Left renal pelvis (tissue), 4 donors: ENCODE measurements at places on chromosomes 3 and 15. TPM values are rescaled to one million over a fixed set of nuclear protein-coding genes. Genes with fewer than 3 reads are reported as not detected.

GRCh38 chr3:59482684-59483083 lies 432.9 kb upstream of the CFAP20DC start:
- DNase-seq = no peak

DNA sequence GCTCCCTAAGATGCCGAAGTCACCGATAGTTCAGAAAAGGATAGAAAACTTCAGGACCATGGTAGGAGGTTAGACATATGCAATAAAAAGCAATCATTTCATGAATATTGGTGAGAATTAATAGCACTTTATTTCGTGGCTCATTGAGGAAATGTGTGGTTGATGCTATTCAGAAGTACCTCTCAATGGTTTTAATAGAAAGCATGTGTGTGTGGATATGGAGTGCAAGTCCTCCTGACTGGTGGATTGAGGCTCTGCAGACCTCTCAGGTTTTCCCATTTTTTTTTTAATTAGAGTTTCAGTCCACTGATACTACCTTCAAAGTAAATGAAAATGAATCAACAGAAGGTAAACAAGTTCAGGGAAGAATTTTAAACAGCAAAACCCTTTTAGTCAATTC lies 384.3 kb upstream of the RARB start:
- no peak for DNase-seq

GRCh38 chr3:58161435-58162398 lies 49.1 kb downstream of the DNASE1L3 start:
- DNase-seq = no peak

- DNase-seq = no peak
Observed at GRCh38 chr3:101351829-101352228, 31.5 kb upstream of the IMPG2 start.

DNA sequence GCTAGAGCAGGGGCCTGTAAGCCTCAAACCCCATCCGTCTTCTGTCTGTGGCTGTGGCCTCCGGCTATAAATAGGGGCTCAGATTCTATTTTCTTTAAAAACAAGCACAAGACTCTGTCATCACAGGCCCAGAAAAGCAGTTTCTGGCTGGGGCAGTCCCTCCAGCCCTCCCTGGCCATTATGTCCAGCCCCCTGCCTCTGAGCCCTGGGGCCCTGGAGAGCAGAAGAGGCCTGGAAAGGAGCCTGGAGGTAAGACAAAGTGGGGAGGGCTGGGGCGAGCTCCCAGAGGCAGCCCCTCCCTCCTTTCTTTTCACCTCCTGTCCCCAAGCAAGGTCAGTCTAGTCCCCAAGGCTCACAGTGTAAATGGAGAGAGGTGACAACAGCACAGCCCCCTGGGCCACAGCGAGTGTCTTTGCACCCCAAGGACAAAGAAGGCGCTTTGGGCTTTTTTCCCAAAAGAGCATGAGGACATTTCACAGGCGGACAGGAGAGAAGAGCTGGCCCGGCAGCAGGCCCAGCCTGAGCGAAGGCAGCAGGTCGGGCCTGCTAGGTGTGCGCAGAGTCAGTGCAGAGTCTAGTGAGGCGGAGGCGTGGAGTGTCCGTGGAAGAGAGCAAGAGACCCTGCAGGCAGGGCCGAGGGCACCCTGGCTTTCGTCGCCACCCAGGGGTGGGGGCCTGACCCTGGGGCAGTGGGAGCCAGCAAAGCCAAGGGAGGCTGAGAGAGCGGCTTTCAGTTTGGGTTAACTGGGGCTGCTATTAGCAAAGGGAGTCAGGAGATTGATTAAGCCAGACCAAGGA lies 188.3 kb downstream of the TBC1D2B start:
- no peak for DNase-seq

Gene WDR93
- polyA plus RNA-seq = 3.0 TPM
